ENCODE measurements at places on chromosomes 11 and 22. TPM values are rescaled to one million over a fixed set of nuclear protein-coding genes. Genes with fewer than 3 reads are reported as not detected.

TECTA gene
- total RNA-seq, result 0.21 TPM

LRRC74B gene
- total RNA-seq, result not detected

LARGE2 gene
- total RNA-seq, result 0.75 TPM

TCN2 gene
- 0.32 TPM for total RNA-seq

DNA sequence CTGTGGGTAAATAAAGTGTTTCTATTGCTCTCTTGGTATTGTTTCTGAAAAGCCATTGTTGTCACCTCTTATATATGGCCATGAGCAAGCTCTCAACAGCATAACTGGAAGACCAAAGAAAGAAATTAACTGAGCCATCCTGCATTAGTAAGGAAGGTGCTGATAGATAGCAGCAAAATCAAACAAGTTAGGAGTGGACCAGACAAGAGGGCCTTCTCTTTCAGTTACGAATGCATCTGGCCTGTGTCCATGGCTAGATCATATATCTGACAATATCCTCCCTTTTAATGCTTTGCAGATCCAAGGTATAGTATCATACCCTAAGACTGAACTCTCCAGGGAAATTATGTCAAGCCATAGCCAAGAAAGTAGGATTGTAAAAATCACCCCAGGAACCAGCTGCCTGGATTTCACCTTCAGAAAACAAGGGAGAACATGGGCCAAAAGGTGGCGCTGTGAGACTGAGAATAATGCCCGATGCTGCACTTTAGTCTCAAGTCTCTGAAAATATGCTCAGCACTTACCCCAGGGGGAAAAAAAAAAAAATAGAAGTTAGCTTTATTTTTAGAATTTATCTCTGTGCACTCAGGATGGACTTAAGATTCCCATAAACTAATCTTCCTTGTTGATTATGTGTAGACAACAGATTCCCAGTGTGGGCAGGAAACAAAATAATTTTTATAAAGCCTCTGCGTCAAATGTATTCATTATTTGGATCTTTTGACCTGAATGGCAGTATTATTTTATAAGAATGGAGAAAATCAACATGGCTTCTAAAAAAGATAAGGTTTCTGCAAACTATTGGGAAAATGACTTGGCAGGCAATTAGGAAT is 415.1 kb downstream of the ETS1 start:
- no peak overlapping the region for H3K27ac ChIP-seq
- no peaks in the 10 kb centered on the region for H3K36me3 ChIP-seq
- H3K4me1 ChIP-seq, result peaks cover 22% of the 10 kb centered on the region

DNA sequence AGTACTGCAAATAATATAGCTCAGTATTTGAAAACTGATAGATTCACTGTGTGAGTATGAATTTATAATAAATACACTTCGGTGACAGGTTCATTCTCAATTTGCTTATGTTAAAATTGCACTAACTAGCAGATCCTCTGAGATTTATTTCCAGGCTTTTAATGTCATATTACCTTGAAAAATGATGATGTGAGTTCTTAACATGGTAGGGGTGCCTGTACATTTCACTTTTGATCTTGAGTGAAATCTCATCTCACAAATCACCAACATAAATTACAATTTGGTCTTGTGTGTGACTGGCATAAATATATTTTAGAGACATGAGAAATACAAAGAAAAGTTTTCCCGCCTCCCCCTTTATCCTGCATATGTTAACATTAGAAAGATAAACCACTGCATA is 240.4 kb downstream of the DYNC2H1 start:
- H3K4me1 ChIP-seq, result no peaks in the 10 kb centered on the region
- H3K4me3 ChIP-seq, result no peak overlapping the region
- no peak for DNase-seq
- H3K36me3 ChIP-seq, result no peaks in the 10 kb centered on the region
- no peak overlapping the region for H3K27ac ChIP-seq
- H3K27me3 ChIP-seq, result no peaks in the 10 kb centered on the region

DNA sequence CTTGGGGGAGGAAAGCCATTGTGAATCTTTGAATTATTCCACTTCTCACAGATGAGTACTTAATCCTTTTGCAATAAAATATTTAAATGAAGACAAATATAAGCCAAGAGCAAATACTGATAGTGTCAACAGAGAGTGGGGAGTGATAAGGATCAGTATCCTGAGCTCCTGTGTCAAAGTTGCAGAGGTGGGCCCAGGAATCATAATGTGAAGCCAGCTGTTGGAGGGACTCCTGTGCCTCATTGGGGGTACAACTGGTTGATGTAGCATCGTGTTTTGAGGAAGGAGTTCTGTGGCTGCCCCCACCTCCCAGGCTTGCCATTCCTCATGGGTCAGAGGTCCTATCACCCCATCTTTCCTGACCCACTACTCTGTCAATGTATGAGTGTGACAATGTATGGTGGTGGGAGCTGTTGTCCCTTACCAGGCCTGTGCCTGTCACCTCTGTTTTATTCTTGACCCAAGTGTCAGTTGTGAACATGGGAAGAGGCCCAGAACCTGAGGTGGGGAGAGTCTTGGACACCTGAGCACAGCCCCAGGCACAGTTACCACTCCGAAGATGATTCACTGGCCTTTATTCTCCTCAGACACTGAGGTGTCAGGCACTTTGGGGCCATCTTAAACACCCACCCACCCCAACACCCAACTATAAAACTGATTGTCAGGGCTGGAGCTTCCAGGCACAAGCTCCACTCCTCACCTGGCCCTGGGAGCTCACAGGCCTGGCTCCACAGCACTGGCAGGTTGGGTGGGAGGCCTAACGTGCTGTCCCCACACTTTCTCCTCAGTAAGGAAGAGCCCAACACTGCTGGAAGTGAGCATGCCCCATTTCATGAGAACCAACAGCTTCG is 38.4 kb downstream of the KCNQ1OT1 start:
- DNase-seq, result no peak
- H3K4me1 ChIP-seq, result no peaks in the 10 kb centered on the region
- peaks cover 17% of the 10 kb centered on the region for H3K36me3 ChIP-seq
- H3K27me3 ChIP-seq, result no peaks in the 10 kb centered on the region

DNA sequence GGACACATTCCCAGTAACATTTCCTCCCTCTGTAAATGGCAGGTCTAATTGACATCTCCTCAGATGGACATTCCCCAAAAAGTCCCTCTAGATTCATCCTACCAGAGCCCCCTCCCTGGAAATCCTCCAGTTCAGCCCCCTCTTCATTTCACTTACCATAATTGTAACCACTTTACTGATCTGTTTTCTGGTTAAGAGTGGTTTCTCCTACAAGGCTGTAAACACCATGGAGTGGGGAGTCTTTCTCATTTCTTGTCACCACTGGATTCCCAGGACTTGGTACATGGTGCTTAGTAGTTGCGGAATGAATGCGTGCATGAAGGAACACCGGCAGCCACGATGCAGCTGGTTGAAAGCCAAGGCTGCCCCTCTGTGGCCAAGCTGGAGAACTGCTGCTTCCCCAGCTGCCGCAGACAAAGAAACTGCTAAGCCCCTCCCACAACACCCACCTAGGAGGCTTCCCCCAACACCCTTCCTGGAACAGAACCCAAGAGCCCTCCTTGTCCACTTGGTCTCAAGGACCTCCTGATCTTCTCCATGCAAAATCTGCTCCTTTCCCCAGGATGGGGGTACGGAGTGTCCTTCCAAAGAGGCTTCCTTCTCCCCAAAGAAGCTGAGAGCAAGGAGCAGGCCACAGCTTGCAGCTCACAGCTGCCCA is 18.6 kb upstream of the SCARF2 start:
- peak; percentile 88 for DNase-seq
- peaks cover 13% of the 10 kb centered on the region for H3K36me3 ChIP-seq
- no peak overlapping the region for H3K4me3 ChIP-seq
- peaks cover 20% of the 10 kb centered on the region for H3K4me1 ChIP-seq
- peak overlapping the region; percentile 59 for H3K27ac ChIP-seq
- no peaks in the 10 kb centered on the region for H3K27me3 ChIP-seq

DNA sequence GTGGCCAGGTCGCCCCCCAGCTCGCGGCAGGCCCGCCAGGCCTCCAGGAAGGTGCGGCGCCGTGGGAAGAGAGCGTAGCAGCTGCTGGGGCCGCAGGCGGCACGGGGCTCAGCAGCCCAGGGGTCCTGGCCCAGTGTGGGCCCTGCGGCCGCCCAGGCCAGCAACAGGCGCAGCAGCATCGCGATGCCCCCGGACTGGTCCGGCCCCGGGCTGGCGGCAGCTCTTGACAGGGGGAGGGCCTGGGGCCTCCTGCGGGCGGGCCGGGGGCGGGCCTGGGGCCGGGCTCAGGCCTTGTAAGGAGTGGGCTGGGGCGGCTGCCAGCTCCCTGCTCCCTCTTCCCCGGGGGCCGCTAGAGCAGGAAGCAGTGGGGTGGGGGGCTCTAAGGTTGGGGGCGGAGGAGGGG is at the start of gene CD248:
CD248 (minus strand) TSS at position 196 of the 403 bp plus-strand sequence; CDS start at position 179, 17 bp downstream.
- H3K27ac ChIP-seq, result peak within 1 kb of the TSS; percentile 92
- H3K27me3 ChIP-seq, result no peaks in the 10 kb centered on the region
- peak within 1 kb of the TSS; percentile 47 for H3K4me3 ChIP-seq

DNA sequence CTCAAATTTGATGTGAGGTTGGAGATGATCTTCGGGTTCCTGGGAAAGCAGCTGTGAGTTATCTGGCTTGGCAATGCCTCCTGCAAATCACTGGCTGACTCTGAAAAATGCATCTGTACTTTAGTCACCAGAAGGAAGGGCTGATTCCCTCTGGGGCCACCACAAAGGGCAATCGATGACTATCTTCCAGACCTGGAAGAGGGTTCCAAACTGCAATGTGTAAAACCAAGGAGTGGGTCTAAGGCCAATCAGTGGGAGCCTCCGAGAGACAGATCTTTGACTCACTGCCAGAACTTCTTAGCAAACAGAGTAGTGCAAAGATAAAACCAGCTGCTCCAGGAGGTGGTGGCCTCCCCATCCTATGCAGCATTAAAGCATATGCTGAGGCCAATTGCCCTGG is 29.1 kb upstream of the PAK1 start:
- H3K27me3 ChIP-seq, result peaks cover 13% of the 10 kb centered on the region
- no peak for DNase-seq
- no peaks in the 10 kb centered on the region for H3K4me1 ChIP-seq
- H3K4me3 ChIP-seq, result no peak overlapping the region
- no peak overlapping the region for H3K27ac ChIP-seq
- no peaks in the 10 kb centered on the region for H3K36me3 ChIP-seq

DNA sequence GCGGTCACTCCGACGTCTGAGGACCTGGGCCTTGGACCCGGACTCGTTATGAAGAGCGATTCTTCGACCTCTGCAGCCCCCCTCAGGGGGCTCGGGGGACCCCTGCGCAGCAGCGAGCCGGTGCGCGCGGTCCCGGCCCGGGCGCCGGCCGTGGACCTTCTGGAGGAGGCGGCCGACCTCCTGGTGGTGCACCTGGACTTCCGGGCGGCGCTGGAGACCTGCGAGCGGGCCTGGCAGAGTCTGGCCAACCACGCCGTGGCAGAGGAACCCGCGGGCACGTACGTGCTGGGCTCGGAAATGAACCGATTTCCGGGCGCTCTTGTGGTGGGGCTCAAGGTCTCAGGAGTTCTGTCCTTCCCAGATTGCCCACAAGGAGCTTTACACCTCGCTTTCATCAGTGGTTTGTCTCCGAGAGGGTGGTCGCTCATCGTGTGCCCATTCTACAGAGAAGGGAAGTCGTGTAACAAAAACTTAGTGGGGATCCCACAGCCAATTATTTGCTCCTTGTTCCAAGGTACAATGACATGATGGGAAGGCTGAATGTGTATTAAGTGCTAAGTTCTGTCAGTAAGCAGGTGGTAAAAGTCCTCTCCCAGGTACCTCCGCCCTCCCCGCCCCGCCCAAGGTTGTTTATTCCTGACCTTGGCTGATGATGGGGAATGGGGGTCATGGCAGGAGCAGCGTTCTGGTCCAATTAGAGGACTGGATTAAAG is 695 bp downstream of the PEX26 start:
- peaks cover 44% of the 10 kb centered on the region for H3K36me3 ChIP-seq
- H3K4me1 ChIP-seq, result peaks cover 52% of the 10 kb centered on the region
- peak; percentile 72 for DNase-seq

DNA sequence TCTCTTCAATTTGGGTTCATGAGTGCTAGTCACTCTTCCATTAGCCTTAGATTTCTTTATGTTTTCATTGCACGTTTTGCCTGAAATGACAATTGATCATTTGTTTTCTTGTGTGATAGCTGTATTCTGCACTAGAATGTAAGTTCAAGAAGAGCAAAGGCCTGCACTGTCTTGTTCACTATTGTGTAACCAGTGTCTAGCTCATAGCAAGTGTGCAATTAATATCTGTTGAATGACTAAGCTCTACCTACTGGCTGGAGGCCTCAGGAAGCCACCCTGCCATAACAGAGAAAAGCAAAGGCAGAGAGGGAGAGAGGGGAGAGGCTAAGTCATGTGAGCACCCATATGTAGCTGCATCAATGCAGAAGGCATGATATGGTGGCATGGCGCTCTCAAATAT is 292.8 kb upstream of the SYN3 start:
- no peaks in the 10 kb centered on the region for H3K36me3 ChIP-seq
- DNase-seq, result no peak
- peaks cover 2% of the 10 kb centered on the region for H3K27me3 ChIP-seq
- no peak overlapping the region for H3K27ac ChIP-seq
- no peaks in the 10 kb centered on the region for H3K4me1 ChIP-seq

GRCh38 chr11:116840746-116841296 is 3.4 kb upstream of the APOA1 start:
- H3K27me3 ChIP-seq, result no peaks in the 10 kb centered on the region
- H3K4me3 ChIP-seq, result no peak overlapping the region
- H3K36me3 ChIP-seq, result peaks cover 19% of the 10 kb centered on the region

DNA sequence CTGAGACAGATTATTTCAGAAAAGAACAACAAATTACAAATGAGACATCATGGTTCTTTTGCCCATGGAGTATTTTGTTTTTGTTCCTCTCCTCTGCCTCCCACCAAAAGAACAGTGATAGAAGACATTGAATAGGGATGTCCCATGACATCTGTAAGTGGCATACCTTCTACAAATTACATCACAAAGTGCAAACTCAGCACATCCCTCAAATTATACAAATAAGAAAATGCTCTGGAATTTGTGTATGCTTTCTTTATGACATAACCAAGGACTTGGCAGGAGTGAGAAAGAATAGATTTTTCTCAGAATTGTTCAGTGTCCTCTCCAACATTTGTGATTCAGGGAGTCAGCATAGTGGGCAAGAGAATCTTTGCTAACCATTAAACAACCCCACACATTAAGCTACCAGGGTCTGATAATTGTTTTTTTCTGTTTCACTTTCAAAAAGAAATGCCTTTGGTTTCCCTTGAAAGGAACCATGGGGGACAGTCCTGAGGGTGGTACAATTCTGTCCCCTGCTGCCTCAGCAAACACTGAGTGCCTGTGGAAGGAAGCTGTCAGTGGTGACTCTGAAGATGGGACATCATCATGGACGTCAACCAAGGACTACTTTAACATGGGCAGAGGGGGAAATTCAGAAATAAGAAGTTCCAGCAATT is 430.3 kb downstream of the AASDHPPT start:
- H3K4me3 ChIP-seq, result no peak overlapping the region
- DNase-seq, result no peak
- no peaks in the 10 kb centered on the region for H3K4me1 ChIP-seq

DNA sequence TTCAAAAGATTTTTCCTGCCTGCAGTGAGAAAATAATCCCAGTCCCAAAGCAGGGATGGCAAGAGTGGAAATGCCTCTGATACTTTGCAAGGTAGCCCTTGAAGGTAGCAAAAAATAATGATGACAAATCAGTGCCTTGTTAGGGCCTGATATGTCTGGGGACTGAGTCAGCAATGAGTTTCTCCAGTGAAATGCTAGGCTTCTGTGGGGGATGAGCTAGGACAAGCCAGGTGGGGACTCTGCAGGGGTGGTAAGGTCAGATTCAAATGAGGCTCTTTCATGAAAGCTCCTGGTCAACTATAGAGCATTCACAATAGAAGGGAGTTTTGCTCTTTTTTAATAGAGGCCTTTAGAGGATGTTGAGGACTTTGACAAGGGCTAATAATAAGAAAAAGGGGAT is 77.7 kb downstream of the ME3 start:
- peaks cover 26% of the 10 kb centered on the region for H3K36me3 ChIP-seq
- peaks cover 64% of the 10 kb centered on the region for H3K4me1 ChIP-seq
- no peak overlapping the region for H3K4me3 ChIP-seq
- no peak for DNase-seq

Data from activated CD4-positive, alpha-beta T cell treated with anti-CD3 and anti-CD28 coated beads for 36 hours (primary cell).